ENCODE measurements at places on chromosomes 2 and 18.

DNA sequence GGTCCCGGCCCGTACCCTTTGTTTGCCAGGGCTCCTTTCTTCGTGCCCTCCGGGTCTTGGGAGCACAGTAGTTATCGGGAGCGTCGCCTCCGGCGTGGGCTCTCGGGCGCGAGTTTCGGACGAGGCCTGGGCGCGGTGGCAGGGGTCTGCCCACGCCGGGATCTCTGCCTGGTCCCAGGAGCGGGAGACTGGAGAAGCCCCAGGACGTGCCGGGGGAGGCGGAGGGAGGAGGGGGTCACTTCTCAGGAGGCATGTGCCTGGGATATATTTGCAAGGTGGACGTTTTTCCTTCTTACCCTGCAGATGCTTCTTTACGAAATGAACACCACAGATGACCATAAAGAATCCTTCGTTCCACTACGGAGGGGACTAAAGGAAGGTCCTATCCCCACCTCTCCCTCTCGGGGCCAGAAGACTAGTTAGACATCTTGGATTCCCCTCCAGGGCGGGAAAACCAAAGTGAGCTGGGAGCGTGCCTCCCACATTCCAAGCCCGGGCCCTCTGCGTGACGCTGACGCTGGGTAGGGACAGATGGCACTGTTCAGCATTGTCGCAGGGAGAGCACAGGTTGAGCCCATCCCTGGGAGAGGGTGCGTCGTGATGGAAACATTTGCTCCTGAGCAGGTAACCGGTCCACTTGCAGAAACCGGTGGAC is 483 bp upstream of the FHL2 start:
- no peak for DNase-seq

DNA sequence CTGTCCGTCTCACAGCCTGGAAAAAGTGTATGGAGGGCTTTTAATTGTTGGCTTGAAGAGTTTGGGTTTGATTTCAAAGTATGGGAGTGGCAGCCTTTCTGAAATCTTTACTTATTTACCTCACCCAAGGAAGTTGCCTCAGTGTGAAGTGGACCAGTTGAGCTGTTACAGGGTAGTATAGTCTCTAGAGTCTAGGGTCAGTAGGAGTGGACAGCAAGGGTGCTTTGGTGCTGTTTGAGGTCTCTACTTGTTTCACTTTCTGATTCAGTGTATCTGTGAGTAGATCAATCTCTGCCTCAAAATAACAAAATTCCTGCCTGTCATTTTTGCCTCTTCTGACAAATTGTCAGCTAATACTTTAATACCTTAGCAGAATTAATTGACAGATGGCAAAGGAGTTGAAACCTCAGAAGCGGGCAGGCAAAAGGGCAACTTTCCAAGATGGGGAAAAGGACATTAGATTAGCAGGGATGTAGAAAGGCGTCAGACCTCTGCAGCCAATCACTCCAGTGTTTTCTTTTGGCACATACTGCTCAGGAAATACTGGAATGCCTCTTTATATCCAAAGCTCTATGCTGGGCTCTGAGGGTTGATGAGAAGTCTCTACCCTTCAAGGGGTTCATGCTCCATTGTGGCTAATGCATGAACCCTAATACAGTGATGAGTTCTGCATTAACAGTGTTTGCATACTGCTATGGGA is 5.9 kb downstream of the RIOK3 start:
- no peak for DNase-seq

DNA sequence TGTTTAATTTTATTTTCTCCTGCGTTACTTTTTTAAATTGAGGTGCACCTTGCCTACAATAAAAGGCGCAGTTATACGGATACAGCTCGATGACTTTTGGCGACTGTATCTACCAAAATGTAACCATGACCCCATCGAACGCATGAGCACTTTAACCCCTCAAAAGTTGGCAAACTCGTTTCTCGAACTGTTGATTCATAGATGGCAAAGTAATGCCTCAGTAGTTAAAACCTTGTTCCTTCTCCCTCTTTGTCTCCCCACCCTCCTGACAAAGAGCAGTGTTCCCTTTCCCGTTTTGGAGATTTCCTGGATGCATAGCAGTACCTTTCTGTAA is 577 bp downstream of the MOGAT1 start:
- no peak for DNase-seq

DNA sequence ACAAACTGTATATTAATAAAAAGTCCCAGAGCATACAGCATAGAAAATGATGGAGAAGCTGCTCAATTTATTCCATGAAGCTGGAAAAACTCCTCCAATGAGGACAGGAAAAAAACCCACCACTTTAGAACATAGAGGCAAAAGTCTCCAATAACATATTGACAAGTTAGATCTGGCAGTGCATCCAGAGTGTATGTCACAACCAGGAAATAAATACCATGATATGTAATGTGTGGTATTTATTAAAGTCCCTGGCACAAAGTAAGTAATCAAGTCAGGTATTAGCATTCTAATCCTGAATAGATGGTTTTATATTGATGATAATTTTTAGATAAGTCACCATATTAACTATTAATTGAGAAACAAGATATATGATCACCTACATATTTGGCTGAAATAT is 427.3 kb upstream of the HS6ST1 start:
- no peak for DNase-seq

- peak; percentile 11 for DNase-seq
Measured at GRCh38 chr2:19837235-19837766, 64.5 kb downstream of the TTC32 start.

DNA sequence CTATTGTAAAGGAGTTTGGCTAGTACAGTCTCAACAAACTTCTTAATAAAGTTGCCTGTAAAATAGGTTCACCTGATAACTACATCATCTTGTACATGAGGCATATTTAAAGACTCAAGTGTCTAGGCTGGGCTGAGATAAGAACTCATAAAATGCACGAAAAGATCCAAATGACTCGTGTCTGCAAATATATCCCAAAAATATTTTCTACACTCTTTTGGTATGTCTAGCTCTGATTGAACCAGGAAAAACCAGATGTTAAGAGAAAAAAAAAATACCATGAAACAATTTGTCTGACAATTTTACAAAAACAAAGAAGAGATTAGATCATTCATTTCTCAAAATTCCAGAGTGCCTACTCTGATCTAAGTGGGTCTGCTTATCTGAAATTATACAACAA is 166.9 kb upstream of the OSR1 start:
- no peak for DNase-seq

DNA sequence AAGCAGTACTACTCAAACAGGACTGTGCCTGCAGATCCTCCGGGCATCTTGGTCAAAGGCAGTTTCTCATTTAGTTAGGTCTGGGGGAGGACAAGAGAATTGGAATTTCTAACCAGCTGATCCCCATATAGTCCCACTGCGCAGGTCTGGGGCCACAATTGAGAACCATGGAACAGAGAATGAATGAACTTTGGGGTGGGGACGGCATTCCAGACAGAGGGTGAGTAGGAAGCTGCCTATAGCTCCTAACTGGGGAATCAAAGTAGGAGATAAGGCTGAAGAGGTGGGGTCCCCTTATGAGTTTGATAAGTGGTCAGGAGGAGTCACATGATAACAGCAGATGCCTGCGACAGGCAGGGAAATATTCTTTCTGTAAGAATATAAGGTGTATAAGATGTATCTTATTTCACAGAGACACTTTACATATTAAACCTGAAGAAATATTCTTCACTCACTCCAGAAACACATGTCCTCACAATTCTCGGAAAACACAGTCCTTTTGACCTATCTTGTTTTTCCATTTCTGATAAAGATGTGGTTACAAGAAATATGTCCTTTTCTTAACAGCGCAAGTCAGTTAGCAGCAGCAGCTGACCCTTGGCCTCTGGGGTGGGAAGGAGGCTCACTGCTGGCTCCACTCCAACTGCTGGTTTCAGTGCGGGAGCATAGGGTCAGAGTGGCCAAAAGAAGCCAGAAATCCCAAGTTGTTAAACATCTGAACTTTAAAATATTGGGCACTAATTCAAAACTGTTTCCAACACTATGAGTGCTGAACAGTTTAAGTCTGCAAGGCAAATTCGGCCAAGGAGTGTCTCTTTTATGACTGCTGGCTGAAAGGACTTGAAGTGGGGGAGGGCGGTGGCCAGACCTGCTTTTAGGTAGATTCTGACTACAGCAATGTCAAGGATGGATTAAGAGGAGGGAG is 12.6 kb upstream of the TMEM214 start:
- DNase-seq, result no peak

DNA sequence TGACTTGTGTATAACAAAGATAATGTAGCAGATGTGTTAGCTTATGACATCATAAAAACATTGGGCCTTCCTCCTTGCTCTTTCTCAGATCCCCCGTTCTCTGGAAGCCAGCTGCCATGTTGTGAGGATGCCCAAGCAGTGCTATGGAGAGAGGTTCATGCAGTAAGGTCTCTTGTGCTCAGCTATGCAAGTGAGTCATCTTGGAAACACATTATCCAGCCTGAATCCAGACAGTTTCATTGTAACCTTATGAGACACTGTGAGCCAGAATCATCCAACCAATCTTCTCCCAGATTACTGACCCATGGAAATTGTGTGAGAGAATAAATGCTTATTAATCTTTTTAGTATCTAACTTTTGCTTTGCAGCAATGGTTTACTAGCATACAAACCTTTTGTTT is 60.8 kb downstream of the ST6GAL2 start:
- DNase-seq, result no peak

DNA sequence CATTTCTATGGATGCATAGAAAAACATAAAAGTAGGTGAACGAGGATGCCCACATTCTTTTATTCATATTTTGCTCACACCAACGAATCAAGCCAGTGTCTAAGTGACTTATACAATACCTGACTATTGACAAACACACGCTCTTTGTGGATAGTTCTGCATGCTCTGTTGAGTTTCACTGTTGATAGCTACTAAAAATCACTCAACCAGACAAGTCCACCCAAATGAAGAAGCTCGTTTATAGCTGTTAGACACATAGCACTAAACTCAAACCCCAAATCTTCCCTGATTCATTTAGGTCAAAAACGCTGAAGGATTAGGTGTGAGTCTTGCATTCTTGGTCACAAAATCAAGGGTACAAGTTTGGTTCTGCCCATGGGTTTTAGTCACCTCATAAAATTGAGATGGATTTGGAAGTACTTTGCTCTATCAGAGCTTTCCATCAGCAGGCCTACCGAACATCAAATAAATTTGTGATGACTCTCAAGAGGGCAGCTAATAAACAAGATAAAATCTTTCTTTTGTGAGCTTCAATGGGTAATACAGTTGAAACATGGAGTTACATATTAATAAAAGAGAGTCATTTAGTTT is 92.7 kb upstream of the ETAA1 start:
- DNase-seq, result no peak

DNA sequence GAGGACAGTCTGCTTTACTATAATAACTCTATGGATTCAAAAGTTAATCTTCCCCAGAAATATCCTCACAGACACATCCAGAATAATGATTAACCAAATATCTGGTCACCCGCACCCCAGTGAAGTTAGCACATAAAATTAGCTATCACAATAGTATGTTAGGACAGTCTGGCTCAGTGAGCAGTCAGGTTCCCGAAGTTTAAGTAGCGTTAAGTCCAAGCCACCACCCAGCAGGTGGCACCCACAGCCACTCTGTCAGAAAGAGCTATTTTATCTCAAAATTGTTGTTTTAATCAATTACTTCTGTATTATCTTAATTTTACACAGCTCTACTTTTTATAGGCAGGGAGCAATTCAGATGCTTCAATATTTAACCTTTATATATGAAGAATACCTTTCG is 537.5 kb downstream of the MBD2 start:
- DNase-seq, result no peak

DNA sequence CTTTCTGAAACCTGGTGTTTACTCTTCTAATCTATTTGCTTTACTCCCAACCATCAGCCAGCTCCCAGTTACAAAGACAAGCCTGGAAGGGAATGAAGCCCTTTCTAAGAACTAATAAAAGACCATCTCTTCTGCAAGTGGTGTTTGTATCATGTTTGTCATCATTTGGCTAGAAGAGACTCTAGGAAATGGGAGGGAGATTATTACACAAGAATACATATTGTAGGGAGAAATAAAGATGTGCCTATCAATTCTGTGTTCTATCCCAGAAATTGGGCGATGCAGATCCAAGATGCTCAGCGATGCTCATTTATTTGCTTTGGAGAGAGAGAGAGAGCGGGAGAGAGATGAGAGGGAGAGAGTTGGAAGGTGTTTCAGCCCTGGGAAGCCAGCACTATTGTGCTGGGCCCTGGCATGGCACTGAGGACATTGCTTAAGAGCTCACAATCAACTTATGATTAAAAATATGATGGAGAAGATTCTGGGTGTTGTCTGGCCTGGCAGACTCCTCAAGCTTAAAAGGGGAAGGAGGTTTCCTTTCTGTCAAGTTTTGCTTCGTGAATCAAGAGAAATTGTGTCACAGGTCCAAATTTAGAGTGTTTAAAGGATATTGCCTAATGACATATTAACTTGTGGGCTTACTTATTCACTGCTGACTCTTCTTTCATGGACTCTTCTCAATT is 41.8 kb upstream of the AFF3 start:
- no peak for DNase-seq

DNA sequence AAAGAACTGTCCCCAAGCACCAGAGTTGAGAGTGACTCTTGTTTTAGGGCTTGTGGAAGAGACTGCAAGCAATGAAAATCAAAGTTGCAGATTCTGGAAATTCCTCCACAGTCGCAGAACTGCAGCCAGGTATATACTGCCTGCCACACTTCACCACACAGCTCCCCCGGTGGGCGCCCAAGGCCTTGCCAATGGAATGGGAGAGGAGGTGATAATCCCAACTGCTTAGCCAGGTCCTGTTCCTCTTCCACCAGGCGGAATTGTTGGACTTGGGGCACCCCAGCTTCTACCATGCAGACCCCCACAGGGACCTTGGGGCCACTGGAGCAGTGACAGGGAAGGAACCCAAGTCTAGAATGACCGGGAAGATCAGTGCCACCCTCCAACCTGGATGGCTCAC is 4.8 kb upstream of the PDIA6 start:
- DNase-seq, result peak; percentile 69

GRCh38 chr2:10022966-10023662 is 20.2 kb upstream of the KLF11 start:
- no peak for DNase-seq

DNA sequence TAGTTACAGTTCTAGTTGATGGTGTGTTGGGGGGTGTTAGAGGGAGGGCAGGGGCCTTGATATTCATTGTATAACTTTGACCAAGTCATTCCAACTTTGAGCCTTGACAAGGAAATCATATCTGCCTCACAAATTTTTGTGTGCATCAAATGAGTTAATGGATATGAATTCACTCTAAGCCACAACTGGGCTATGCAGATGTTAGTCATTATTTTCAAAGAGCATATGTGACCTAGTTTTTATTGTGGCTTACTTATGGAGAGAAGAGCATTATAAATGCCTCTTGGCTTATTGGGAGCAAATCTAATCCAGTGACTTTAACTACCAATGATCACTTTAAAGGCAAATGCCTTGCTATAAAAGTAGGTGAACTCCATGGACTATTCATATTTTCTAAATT is 250.2 kb downstream of the LPIN1 start:
- DNase-seq, result no peak

- DNase-seq, result no peak
Measured at GRCh38 chr18:57438743-57439608, 3.8 kb downstream of the ONECUT2 start.

DNA sequence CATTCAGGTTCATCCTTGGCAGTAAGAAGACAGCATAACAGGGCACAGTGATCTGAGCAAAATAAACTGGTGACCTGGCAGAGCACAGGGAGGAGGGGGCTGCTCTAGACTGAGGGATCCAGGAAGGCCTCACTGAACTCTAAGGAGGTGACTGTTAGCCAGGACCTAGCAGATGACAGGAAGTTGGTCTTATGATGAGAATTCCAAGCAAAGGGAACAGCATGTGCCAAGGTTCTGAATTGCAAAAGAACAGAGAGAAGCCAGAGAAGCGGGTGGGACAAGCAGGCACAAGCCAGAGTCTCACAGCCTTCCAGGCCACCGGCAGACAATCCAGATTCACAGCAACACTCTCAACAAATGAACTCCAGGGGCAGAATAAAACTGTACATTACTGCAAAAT is 152.7 kb upstream of the PTPRM start:
- no peak for DNase-seq
